ENCODE measurements at places on chromosomes 4 and X.

DNA sequence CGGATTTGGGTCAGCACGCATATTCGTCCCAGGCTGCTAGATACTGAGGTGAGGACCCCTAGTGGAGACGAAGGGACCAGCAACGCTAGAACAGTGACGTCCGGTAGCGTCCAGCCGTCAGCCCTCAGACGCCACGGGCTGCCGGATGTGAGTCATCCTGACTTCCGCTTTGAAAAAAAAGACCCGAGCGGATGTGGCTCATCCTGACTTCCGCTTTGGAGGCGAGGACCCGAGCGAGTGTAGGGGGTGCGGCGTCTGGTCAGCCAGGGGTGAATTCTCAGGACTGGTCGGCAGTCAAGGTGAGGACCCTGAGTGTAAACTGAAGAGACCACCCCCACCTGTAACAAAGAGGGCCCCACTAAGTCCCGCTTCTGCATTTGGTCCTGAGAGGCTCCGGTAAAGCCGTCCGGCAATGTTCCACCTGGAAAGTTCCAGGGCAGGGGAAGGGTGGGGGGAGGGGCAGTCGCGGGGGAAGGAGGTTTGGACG, at the start of gene MAGEB2:
TSS of gene MAGEB2 (plus strand) at position 207 of the 487 bp plus-strand sequence. CDS start 3,018 bp downstream, outside the sequence.
- no peak for DNase-seq

DNA sequence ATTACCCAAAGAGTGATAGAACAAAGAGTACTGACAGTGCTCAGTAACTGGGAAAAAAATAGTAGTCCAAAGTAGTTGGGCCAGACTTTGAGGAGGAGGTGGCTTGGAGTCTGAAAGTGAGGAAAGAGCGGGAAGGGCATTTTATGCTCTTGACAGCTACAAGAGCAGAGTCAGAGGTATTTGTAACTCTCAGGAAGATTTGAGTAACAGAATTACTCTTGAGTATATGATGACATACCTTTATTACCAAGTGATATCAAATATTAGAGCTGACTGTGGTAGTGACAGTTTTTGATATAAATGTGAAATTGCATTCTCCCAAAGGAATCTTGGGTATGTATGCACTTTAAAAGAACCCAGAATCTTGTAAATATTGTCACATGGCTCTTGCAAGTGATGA, 2.2 kb downstream of the SLAIN2 start:
- no peak for DNase-seq

- DNase-seq: peak; percentile 76
These were observed 1.6 kb upstream of the ZC4H2 start for GRCh38 chrX:64977830-64978229.

DNA sequence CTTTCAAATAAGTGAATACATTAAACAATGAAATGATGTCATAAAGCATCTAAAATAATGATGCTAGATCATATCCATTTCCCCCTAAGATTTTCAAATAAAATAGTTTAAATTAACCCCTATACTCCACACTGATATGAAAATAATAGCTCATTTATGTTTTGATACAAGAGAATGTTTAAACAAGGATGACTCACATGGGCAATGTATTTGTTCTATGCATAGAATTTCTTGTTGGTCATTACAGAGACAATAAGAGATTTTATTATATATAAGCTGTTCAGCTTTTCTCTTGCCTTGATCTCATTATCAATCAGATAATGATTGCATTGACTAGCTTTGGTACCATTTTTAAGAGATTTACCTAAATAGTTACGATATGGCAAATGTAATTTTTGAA, 411.7 kb downstream of the ARHGAP24 start:
- no peak for DNase-seq

- no peak for DNase-seq
These were observed 690.6 kb downstream of the DMD start for GRCh38 chrX:32520789-32521188.

GRCh38 chr4:3257556-3258482, 8.9 kb downstream of the MSANTD1 start:
- peak; percentile 71 for DNase-seq

GRCh38 chr4:26867914-26868684, 7.5 kb downstream of the STIM2 start:
- no peak for DNase-seq

- no peak for DNase-seq
These were observed 189.8 kb upstream of the AFF2 start for GRCh38 chrX:148310426-148311165.

- no peak for DNase-seq
These were observed 159.2 kb upstream of the NDST4 start for GRCh38 chr4:115272594-115272993.

- DNase-seq: no peak
These were observed 3.4 kb downstream of the ATP1B4 start for GRCh38 chrX:120365320-120365719.

- no peak for DNase-seq
These were observed 191.5 kb upstream of the NR3C2 start for GRCh38 chr4:148633720-148634119.

- DNase-seq: peak; percentile 66
These were observed 77.8 kb downstream of the GRID2 start for GRCh38 chr4:92381616-92382015.
